ENCODE measurements at places on chromosomes 2 and 18. TPM values are rescaled to one million over a fixed set of nuclear protein-coding genes. Genes with fewer than 3 reads are reported as not detected.

Gene KCNG2
- not detected for total RNA-seq

- no peak for DNase-seq
Observed at GRCh38 chr18:23250893-23251656, 115.8 kb downstream of the CABLES1 start.

DNA sequence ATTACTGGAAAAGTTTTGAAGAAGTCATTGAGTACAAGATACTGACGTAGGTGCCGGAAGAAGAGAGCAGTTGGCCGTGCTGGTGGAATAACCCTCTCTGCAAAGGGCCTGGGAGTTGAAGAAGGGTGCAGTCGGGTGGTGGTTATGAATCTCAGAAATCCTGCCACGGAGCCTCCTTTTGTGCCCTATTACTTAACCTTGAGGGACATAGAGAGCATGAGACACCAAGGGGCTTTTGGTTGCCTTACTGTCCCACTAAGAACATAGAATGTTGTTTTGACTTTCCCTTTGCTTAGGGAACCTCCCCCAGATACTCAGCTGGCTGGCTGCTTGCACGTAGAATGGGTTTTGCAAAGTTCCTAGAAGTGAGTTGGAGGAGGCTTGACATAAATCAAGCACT is 1.3 kb upstream of the CD28 start:
- no peak for DNase-seq

Gene AGXT
- not detected for total RNA-seq

DNA sequence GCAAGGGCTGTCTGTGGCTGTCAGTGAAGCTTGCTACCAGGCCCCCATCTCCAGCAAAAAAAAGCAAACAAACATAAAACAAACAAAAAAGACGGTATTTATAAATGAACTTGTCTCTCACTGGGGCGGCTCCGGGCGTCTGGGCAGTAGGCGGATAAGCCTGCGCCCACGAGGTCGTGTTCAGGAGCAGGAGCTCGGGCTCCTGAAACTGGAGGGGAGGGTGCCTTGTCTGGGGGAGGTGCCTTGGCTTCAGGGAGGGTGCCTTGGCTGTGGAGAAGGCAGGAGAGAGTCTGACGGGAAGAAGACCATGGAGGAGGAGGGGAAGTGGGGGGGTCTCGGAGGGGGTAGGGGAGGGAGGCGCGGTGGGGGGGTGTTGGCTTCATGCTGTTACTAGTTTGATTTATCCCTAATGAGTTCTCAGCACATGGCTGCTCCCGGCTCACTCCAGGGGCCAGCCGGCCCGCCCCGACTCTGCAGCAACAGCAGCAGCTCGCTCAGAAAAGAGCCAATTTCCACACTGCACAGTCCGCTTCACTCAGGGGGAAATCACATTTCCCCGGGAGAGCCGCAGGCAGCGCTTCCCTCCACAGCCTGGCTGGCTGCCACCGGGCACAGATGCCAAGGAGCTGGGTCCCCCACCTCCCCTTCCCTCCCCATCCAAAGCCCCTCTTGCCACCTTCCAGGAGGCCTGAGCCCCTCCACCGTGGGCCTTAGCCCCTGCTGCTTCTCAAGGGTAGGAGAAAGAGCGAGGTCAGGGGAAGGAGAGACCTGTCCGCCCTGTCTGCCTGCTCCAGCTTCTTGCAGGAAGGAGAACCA is 38.7 kb downstream of the PSD4 start:
- no peak for DNase-seq

Gene ZNF2
- 2.1 TPM for total RNA-seq

- no peak for DNase-seq
Observed at GRCh38 chr2:233966388-233966787, 49.2 kb downstream of the TRPM8 start.

Gene SP9
- total RNA-seq, result not detected

DNA sequence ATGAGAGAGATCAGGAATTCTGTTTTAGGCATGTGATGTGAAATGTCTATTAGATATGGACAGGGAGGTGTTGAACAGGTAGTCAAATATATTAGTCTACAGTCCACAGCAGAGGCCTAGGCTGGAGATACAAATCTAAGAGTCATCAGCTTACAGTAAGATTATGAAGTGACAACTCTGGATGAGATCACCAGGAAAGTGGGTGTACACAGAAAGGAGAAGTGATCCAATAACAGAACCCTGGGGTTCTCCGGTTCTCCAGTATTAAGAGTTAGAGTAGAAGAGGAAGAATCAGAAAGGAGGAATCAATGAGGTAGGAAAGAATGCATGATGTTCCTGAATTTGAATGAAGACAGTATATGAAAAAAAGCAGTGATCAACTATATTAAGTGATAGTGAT is 362.3 kb downstream of the FIGN start:
- DNase-seq, result no peak

- no peak for DNase-seq
Observed at GRCh38 chr2:74886811-74887210, 52.9 kb downstream of the HK2 start.

DNA sequence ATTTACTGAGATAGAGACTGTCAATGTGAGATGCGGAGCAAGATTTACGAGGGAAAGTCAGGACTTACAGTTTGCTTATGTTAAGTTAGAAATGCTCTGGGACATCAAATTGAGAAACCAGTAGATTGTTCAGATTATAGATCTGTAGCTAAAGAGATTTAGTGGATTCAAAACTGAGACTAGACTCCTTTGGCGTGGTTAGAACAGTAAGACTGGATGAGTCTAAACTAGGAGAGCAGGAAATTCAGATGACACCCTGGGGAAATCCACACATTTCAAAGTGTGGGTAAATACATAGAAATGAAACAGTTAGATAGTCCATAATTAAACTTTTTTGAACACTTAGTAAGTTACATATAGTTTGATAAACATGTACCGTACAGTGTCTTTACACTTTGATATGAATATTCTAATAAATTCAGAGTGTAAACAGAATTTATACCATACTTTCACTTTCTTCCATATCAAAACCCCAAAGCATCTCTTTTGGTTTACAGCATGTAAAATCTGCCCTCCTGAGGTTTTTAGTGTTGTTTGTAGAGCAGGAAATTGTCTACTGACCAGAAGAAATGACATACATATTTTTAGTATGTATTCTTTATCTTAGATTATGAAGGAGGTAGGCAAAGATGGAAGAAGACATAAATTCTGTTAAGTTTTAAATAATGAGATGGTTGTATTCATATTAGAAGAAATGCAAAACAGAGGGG is 231.5 kb downstream of the NYAP2 start:
- DNase-seq, result no peak

Gene LRRC30
- not detected for total RNA-seq

- no peak for DNase-seq
Observed at GRCh38 chr2:238389988-238390589, 36.6 kb upstream of the ASB1 start.

GRCh38 chr2:45254025-45254424 is 244.8 kb upstream of the SIX2 start:
- DNase-seq, result no peak

GRCh38 chr2:3440477-3440876 is 61.0 kb downstream of the TRAPPC12 start:
- no peak for DNase-seq

- no peak for DNase-seq
Observed at GRCh38 chr2:130241041-130241707, 42.9 kb upstream of the TUBA3E start.

GRCh38 chr2:149924028-149924427 is 336.5 kb upstream of the MMADHC start:
- no peak for DNase-seq

- DNase-seq, result no peak
Observed at GRCh38 chr18:24209558-24209957, 70.7 kb downstream of the CABYR start.

- no peak for DNase-seq
Observed at GRCh38 chr2:202161151-202161835, 77.1 kb downstream of the SUMO1 start.

Gene CLEC4F
- total RNA-seq, result not detected

GRCh38 chr2:175175896-175176295 is 5.6 kb downstream of the ATP5MC3 start:
- no peak for DNase-seq

Gene LHCGR
- 0.96 TPM for total RNA-seq

Gene DOK6
- 2.0 TPM for total RNA-seq

Gene PCARE
- total RNA-seq, result not detected

Gene SPP2
- not detected for total RNA-seq

Gene OTOF
- total RNA-seq, result not detected

GRCh38 chr18:25360301-25360899 is 8.4 kb upstream of the ZNF521 start:
- DNase-seq, result no peak

DNA sequence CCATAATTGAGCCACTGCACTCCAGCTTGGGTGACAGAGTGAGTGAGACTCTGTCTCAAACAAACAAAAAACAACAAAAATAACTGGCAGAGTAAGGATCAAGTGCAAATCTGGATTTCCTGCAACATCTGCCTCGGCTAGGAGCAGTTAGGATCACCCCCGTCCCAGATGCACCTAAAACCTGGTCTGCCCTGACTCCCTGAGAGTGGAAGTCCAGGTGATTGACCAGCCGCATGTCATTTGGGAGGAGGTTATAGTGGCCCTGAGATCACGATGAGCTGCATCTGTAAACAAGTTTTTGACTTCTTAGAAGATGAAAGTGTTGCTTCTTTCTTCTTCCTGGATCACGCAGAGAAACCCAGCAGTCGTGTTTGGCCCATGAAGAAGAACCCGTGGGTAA is 5.0 kb upstream of the ESPNL start:
- DNase-seq, result no peak

Gene MERTK
- total RNA-seq, result 41.1 TPM

DNA sequence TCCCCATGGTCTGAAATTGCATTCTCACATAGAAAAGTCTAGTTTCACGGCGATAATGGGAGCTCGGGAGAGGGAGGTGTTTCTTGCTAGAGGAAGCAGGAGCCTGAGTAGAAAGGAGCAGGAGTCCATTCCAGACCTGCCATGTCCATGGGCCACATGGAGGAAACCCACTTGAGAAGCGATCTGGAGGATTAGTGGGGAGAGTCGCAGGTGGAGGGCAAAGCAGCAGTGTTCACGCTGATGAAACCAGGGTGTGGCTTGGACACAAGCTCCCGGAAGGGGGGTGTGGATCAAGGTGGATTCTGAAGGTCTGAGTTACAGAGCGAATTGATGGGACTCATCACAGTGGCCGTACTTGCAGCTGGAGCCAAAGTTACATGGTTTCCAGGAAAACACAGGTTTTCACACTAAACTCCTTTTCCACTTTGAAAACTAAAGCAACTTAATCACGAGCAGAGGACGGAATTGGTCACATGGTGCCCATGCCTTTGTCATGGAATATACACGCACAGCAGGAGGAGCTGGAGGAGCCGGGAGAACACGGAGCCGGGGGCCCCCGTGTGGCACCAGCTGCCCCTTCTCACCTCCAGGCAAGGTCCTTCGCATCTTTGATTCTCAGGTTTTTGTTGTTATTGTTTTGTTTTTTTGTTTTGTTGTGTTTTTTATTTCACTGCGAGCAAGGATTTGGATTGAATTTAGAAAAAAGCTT is 255.1 kb upstream of the MYT1L start:
- DNase-seq, result no peak

- no peak for DNase-seq
Observed at GRCh38 chr2:129347486-129348217, 631.8 kb upstream of the RAB6C start.

DNA sequence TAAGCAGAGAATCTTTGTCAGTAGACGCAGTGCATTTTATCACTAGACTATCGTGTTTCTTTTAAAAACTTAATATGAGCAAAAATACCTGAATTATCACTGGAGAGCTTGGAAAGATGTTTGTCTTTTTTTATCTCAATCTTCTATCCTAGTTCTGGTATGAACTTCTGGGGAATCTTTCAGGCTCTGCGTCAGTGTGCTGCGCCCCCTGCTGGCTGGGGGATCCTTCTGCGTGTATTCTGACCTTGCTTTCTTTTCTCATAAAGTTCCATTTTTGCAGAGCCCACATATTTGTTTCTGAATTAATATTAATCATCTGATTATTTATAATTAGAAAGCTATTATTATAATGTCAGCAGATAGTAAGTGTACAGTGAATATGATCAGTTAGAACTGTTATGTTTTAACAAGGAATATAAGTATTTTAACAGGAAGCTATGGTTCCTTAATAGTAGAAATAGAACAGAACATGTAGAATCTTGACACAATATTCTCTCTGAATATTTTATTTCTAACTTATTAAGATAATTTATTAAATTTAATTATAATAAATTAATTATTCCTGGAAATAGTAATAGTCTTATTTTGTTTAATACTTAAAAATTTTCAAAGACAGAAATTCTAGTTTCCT is 945.0 kb upstream of the CRIM1 start:
- DNase-seq, result no peak

GRCh38 chr2:64904413-64905329 is 84.5 kb upstream of the SLC1A4 start:
- DNase-seq, result no peak

GRCh38 chr18:13993730-13994129 is 78.4 kb upstream of the MC2R start:
- DNase-seq, result no peak

DNA sequence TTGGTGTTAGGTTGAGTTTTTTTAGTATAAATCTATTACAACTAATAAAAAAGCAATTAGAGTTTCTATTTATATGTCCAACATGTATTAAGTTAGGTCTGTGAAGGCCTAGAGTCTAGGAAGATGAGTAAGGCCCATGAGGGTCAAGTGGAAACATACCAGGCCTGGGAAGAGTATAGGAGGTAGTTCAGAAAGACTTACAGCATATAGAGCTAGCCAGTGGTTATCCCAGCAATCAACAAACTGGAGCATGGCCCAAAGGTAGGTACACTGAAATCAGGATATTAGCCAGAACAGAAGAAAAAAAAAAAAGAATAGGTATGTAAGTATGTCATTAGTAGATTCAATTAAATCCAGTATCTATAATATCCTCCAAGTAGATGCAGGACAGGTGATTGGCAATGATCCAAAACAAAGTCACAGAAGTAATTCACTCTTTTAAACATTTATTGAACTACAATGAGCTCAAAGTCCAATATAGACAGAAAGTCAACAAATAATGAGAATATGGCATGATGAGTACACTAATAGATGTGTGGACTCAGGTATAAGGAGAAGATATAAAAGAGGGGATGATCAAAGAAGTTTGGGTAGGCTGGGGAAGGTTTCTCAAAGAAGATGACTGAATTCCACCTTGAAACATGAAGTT is 70.3 kb downstream of the IKZF2 start:
- no peak for DNase-seq

DNA sequence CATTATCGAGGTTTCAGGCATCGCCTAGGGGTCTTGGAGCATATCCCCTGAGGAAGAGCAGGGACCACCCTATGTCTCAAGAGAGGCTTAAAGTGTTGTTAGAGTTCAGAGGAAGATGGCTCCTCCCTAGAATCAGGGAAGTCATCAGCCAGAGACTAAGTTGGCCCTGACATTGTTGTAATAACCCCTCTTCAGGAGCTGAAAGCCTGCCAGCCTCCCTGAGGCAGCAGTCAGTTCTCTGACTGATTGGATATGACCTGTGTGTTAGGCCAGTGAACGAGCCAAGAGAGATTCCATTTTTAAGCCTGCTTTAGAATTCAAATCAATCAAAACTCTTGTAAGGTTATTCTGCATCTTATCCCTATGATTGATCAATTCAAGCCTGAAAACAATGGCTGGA is 34.9 kb downstream of the ARHGAP28 start:
- DNase-seq, result no peak

Gene ST6GAL2
- total RNA-seq, result 0.36 TPM

Gene RAD51AP2
- total RNA-seq, result not detected
